ENCODE measurements at places on chromosomes 5 and 9.

- peak; percentile 37 for DNase-seq
These were observed 57.7 kb upstream of the CER1 start for GRCh38 chr9:14780251-14780650.

- DNase-seq = no peak
These were observed 220.2 kb downstream of the PLK2 start for GRCh38 chr5:58239731-58240130.

DNA sequence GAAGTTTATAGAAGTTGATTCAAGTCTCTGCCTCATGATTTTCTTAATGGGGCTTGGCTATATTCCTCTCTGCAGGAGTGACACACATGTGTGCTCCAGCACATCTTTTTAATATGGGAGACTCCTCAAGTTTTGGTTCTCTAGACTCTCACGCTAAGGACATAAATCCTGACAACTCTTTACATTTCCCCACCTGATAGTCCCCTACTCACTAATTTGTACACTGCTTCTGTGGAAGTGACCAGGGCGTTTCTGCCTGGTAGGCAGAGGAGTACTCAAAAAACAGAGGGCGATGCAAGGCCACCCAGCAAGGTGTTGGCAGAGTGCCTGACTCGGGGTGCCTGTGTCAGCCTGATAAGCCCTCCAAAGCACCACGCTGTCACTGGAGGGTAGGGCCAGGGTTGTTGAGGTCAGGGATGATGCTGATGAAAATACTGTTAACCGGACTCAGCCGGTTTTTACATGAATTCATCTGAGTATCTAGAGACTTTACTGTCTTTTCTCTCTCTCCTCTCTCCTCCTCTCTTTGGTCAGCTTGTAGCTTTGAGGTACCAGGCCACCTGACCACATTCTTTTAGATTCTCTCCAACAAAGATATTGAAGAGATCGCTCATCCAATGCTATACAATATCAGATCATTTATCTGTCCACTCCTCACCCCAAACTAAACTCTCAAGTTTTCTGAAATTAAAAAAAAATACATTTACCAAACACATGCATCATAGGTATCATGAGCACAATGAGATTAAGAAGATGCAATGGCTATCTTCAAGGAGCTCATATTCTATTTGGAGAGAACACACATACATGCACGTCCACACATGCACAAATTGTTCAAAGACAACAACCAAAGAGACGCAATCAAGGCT is 205.2 kb downstream of the PIK3R1 start:
- DNase-seq = no peak

DNA sequence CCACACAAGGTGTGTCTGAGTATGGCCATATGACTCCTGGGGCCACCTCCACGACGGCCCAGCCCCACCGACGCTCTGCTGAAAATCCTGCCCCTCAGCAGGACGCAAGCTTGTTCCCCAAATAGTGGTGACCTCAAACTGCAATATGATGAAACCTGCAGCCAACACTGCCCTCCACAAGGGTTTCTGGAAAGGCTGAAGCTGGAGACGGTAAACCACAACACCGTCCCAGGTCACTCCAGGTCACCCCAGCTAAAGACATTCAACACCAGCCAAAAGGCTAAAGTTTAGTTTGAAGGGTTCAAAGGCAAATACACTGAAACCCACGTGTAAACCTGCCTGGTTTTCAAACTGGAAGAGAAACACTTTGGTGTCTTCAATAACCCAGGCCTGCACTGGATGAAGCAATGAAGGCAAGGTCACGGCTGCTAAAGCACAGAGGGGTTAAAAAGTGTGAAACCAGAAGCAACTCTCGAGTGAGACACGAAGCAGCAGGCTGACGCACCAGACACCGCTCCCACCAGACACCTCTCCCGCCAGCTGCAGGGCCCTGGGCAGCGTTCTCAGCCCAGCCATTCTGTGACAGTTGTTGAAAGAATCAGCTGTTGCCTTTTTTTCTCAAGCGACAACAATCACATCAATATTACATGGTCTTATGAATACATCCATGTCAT is 1.8 kb upstream of the LHX3 start:
- DNase-seq = no peak

- no peak for DNase-seq
These were observed 15.2 kb upstream of the HOMER1 start for GRCh38 chr5:79529110-79529509.

- no peak for DNase-seq
These were observed 28.8 kb downstream of the FAM163B start for GRCh38 chr9:133580419-133580738.

DNA sequence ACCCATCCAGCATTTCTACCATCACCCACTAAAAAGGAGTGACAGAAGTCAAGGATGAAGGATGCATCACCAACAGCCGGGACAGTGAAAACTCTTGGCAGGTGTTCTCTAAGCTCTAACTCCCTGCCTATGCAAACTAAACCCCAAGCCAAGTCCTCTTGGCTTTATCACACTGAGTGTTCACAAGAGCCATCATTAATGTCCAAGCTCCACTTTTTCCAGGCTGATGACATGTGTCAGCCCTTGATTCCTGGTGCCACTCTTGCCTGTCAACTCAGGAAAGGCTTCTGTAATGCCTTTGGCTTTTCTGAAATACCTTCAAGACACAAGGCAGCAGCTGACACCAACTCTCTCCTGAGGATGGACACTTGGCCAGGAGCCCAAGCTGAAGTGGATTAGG is 86.9 kb downstream of the NR6A1 start:
- DNase-seq = no peak

- DNase-seq = no peak
These were observed 187.3 kb downstream of the CDH12 start for GRCh38 chr5:22665801-22666200.

- DNase-seq = no peak
These were observed 78.4 kb downstream of the NTNG2 start for GRCh38 chr9:132239999-132240840.

GRCh38 chr5:5473226-5473625 is 50.7 kb downstream of the ICE1 start:
- no peak for DNase-seq

- DNase-seq = no peak
These were observed 304.9 kb upstream of the PTGER4 start for GRCh38 chr5:40374853-40375252.

GRCh38 chr5:6760686-6761085 is 47.5 kb downstream of the TENT4A start:
- DNase-seq = peak; percentile 10

- DNase-seq = peak; percentile 76
These were observed 94.6 kb downstream of the ZNF608 start for GRCh38 chr5:124651663-124652513.

DNA sequence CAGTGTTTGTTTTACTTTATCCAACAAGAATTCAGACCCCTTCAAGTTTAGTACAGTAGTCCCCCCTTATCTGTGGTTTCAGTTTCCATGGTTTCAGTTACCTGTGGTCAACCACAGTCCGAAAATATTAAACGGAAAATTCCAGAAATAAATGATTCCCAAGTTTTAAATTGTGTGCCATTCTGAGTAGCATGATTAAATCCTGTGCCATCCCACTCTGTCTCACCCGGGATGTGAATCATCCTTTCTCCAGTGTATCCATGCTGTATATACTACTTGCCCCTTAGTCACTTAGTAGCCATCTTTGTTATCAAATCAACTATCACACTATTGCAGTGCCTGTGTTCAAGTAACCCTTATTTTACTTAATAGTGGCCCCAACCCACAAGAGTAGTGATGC is 153.8 kb upstream of the RASA1 start:
- DNase-seq = no peak

- no peak for DNase-seq
These were observed 15.2 kb downstream of the ZBTB5 start for GRCh38 chr9:37449862-37450632.

GRCh38 chr9:27929841-27930240 is 356.6 kb upstream of the C9orf72 start:
- no peak for DNase-seq

DNA sequence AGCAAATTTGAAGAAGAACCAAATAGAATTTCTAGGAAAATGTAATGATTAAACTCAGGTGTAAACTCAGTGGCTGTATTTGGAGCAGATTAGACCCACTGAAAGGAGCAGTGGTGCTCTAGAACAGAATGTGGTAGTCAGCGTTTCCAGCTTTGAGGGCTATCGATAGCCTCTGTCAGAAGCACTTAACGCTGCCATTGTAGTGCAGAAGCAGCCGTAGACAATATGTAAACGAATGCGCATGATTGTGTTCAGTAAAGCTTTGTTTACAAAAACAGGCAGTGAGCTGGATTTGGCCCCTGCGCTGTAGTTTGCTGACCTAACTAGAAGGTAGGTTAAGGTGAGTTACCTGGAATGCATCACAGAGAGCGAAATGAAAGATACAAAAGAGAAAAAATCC is 72.0 kb downstream of the FAM78A start:
- no peak for DNase-seq

GRCh38 chr5:171614971-171615653 is 170.5 kb upstream of the SMIM23 start:
- DNase-seq = no peak

DNA sequence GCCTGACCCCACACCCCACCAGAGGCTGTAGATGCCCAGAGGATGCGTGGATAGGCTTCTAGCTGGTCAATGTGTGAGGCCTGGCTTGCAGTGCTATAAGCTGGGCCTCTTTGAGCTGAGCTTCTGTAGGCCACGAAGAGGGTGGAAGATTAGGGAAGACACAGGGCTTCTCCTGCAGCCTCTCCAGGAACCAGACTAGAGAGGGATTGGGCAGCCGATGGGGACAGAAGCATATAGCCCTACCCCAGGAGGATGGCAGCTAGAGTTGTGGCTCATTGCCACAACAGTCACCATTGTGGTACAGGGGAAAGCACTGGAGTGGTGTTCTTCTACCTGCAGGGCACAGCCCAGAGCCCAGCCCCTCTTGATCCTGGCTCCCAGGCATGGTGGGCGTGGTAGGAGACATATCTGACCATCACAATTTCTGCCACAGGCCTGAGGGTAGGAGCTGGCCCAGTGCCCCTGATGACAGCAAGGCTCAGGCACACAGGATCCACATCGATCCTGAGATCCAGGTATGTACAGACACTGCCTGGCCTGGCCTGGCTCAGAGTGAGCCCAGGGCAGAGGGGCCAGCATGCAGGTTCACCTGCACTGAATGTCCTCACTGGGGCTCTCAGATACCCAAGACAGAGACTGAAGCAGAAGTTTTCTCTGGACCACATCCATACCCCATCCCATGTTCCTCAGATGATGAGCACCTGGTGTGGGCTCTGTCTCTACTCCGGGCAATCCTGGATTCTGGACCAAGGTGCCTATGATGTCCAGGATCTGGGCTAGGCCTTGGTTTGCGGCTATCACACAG is 8.7 kb downstream of the PDLIM4 start:
- DNase-seq = no peak

- no peak for DNase-seq
These were observed 1.5 kb upstream of the TIFAB start for GRCh38 chr5:135453613-135454012.

DNA sequence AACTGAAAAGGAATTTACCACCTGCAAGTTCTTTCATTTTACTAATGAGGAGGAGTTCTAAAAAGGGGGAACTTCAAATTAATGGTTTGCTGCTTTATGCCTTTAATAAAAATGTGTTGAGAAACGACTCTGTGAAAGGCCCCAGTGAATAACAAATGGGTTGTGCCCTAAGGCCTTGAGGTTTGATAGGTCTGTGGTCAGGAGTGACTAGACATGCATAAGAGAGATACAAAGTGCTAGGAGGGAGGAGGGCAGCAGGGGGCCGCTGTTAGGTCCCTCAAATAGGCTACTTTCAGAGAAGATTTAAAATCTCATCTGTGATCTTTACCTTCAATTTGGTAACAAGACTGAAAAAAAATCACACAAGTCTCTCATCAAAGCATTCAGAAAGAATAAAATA is 58.3 kb downstream of the FAM81B start:
- no peak for DNase-seq

DNA sequence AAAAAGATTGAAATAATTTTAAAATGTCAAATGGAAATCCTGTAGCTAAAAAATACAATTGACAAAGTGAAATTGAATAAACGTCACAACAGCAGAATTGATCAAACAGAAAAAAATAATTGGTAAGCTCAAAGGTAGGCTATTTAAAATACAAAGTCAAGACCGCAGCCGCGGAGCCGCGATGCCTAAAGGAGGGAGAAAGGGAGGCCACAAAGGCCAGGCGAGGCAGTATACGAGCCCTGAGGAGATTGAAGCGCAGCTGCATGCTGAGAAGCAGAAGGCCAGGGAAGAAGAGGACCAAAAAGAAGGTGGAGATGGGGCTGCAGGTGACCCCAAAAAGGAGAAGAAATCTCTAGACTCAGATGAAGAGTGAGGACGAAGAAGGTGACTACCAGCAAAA is 1068.5 kb upstream of the COX7C start:
- no peak for DNase-seq

DNA sequence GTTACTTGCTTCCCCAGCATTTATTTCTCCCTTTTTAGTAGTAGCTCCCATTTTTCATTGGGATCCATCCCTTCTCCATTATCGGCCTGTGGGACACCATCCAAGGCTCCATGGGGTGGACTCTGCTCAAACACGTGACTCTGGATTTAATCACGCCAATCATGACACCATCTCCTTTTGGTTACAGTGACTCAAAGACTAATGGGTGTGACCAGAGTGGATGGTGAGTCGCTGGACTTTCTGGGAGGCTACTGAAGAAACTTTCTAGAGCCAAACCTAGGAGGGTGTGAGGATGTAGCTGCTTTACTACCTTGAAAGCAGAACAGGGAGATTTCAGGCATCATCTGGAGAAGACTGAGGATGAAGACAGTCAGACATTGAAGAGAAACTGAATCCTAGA is 93.1 kb downstream of the PJA2 start:
- DNase-seq = no peak

GRCh38 chr5:6750142-6750840 is 37.1 kb downstream of the TENT4A start:
- no peak for DNase-seq

DNA sequence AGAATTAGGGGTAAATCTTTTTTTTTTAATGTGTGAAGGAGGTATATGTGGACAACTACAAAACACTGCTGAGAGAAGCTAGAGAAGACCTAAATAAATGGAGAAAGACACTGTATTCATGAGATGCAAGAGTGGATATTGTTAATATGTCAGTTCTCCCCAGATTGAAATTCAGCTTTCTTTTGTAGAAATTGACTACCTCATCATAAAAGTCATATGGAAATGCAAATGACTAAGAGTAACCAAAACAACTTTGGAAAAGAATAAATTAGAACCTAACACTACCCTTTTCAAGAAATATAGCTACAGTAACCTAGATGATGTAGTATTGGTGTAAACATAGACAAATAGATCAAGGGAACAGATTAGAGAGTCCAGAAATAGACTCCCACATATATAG is 400.7 kb downstream of the ADGRV1 start:
- DNase-seq = no peak

GRCh38 chr9:110160123-110160522 is 47.8 kb downstream of the C9orf152 start:
- no peak for DNase-seq

- no peak for DNase-seq
These were observed 854 bp upstream of the TEX48 start for GRCh38 chr9:114682846-114683245.
